Progenitor cell of endocrine pancreas (in vitro differentiated cells): ENCODE measurements at places on chromosomes 2 and 18. TPM values are rescaled to one million over a fixed set of nuclear protein-coding genes. Genes with fewer than 3 reads are reported as not detected.

GRCh38 chr2:207937823-207938222, 87.5 kb downstream of the PLEKHM3 start:
- no peaks in the 10 kb centered on the region for H3K27me3 ChIP-seq
- peaks cover 6% of the 10 kb centered on the region for H3K36me3 ChIP-seq
- no peak overlapping the region for H3K27ac ChIP-seq
- H3K4me1 ChIP-seq: peaks cover 36% of the 10 kb centered on the region
- DNase-seq: no peak

DNA sequence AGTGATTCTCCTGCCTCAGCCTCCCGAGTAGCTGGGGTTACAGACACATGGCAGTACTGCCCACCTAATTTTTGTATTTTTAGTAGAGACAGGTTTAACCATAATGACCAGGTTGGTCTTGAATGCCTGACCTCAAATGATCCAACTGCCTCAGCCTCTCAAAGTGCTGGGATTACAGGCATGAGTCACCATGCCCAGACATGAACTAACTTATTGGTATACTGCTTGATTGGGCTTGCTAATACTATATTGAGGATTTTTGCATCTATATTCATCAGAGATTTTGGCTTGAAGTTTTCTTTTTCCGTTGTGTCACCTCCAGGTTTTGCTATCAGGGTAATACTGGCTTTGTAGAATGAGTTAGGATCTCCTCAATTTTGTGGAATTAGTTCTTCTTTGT, 706.1 kb upstream of the HS6ST1 start:
- no peaks in the 10 kb centered on the region for H3K36me3 ChIP-seq
- H3K27me3 ChIP-seq: peaks cover 13% of the 10 kb centered on the region
- DNase-seq: no peak
- no peak overlapping the region for H3K4me3 ChIP-seq
- H3K27ac ChIP-seq: no peak overlapping the region

GRCh38 chr2:20212459-20212870, 12.5 kb downstream of the SDC1 start:
- no peak overlapping the region for H3K4me3 ChIP-seq
- no peak for DNase-seq
- no peaks in the 10 kb centered on the region for H3K36me3 ChIP-seq
- no peak overlapping the region for H3K27ac ChIP-seq
- no peaks in the 10 kb centered on the region for H3K27me3 ChIP-seq
- H3K4me1 ChIP-seq: peaks cover 36% of the 10 kb centered on the region

GRCh38 chr18:70019136-70019535, 71.5 kb upstream of the CD226 start:
- H3K27ac ChIP-seq: no peak overlapping the region
- no peaks in the 10 kb centered on the region for H3K27me3 ChIP-seq
- peaks cover 19% of the 10 kb centered on the region for H3K36me3 ChIP-seq
- H3K4me1 ChIP-seq: no peaks in the 10 kb centered on the region

DNA sequence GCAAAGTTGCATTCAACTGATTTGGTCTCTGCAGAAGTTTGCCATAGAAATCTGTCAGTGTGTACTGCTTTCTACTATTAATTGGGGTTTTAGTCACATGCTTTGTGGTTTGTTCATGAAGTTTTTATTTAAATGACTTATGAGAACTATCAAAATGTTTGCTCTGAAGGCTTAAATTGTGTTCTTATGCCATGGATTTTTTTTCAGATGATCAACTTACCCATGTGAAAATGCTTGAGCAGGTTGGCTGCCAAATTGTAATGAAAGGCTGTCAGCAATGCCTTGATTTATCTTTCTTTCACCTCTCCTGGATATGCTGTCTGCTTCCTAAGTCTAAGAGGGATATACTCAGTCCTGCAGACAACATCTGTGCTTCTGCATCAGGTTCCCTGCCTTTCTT, 50.7 kb downstream of the FMNL2 start:
- peaks cover 10% of the 10 kb centered on the region for H3K36me3 ChIP-seq
- no peak for DNase-seq
- H3K4me3 ChIP-seq: no peak overlapping the region
- no peaks in the 10 kb centered on the region for H3K27me3 ChIP-seq

Gene RUFY4
- total RNA-seq: not detected in 2 replicates

Gene STARD6
- total RNA-seq: not detected in 2 replicates

Gene ALPG
- not detected in 2 replicates for total RNA-seq

Gene DNAH7
- 5.7 and 5.9 TPM in 2 replicates for total RNA-seq

Gene ERMN
- total RNA-seq: 0.22 TPM in 1 of 2 replicates, not detected in the other

Gene SERPINB10
- not detected in 2 replicates for total RNA-seq

Gene IL18R1
- 0.13 and 0.22 TPM in 2 replicates for total RNA-seq

Gene SYT4
- total RNA-seq: 4.6 and 4.8 TPM in 2 replicates

Gene RAB6C
- total RNA-seq: 0.24 TPM in 1 of 2 replicates, not detected in the other

Gene RNASEH1
- total RNA-seq: 18.5 and 21.8 TPM in 2 replicates
